ENCODE measurements at places on chromosomes 5 and 9. TPM values are rescaled to one million over a fixed set of nuclear protein-coding genes. Genes with fewer than 3 reads are reported as not detected.
A peak's percentile ranks its signal among the peaks of the same experiment; 100 is the strongest.

DNA sequence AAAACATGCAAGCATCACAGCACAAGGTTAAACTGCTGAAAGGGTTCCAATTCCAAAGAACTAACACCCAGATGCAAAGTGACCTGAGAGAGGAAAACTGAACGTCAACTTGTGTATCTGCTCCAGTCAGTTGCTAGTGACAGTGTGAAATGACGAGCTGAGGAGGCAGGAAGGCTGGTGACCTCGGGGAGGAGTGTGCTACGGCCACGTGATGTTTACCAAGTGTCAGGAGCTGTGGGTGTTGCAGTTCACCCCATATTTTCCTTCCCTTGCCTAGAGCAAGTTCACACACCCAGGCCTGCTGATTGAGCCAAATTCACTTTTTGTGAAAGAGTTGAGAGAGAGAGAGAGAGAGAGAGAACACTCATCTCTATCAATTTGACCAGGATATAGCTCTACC is 231.6 kb upstream of the ANKH start:
- DNase-seq, result no peak

Gene ADCY2
- total RNA-seq, result 18.4 TPM

DNA sequence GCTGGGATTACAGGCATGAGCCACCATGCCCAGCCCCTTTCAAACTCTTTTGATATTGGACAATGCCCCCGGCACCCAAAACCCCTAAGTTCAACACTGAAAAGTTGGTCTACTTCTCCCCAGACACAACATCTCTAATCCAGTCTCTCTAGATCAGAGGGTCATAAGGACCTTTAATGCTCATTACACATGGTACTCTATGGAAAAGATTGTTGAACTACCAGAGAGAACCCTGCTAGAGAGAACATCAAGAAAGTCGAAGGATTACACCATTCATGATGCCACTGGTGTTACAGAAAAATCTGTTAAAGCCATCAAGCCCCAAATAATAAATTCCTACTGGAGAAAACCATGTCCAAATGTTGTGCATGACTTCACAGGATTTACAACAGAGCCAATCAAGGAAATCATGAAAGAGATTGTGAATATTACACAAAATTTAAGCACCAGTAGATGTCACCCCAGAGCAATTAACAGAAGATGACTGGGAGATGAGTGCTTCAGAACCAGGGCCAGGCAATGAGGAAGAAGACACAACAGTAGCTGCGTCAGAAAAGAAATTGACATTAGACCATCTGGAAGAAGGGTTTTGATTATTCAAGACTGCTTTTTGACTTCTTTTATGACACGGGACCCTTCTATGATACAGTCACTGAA is 28.3 kb upstream of the NIPAL4 start:
- no peak for DNase-seq

DNA sequence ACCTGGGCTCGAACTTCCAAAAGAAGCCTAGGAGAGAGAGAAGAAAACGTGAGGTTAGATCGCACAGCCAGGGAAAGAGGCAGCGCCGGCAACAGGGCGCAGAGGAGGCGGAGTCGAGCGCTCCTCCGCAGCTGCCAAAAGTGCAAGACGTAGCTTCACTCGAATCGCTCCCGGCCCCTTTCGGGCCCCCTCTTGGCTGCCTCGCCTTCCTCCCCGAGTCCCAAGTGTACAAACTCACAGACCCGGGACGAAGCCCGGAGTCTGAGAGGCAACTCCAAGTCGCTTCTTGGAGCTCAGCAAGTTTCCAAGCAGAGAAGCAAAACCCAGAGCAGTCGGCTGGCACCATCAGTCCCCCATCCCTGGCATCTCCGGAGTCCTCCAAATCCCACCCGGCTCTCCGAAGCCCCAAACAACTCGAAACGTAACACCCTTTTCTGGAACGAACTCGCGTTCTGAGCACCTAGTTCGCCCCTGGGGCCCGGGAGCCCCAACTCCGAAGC is 1.2 kb downstream of the MIER3 start:
- DNase-seq, result peak; percentile 91

DNA sequence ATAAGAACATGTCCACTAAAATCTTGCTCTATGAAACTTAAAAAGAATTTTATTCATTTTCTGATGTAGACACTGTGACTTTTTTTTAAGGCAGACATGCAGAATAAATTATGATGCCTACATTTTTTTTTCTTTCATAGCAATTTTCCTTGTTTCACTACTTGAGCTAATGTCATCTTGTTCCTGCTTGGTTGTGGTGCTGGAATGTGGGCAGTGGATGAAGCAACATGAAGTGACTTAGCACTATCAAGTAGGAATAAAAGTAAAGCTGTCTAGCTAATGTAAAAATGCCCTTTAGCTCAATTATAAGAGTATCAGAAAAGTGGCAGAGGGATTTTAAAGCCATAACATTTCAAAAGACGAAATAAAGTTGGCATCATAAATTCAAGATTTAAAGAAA is 191.0 kb downstream of the ADAMTS6 start:
- no peak for DNase-seq

Gene DOCK2
- total RNA-seq, result 18.2 TPM

Gene ISOC1
- total RNA-seq, result 25.0 TPM

DNA sequence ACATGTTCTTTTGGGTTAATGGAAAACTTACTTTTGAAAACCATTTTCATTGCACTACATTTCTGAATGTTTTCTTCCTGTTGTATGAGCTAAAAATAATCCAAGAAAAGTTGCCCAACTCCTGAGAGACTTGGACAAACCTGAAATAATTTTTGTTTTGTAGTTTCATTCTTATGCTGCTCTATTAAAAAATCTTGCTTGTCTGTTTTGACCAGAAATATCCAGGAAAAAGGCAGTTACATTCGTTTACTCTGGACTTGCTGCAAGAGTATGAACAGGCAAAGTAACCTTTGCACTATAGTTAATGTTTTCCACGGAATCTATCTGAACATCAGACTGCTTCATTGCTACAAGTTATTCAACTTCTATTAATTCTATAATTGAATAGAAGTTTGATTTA is 200.1 kb upstream of the DAB2 start:
- DNase-seq, result no peak

DNA sequence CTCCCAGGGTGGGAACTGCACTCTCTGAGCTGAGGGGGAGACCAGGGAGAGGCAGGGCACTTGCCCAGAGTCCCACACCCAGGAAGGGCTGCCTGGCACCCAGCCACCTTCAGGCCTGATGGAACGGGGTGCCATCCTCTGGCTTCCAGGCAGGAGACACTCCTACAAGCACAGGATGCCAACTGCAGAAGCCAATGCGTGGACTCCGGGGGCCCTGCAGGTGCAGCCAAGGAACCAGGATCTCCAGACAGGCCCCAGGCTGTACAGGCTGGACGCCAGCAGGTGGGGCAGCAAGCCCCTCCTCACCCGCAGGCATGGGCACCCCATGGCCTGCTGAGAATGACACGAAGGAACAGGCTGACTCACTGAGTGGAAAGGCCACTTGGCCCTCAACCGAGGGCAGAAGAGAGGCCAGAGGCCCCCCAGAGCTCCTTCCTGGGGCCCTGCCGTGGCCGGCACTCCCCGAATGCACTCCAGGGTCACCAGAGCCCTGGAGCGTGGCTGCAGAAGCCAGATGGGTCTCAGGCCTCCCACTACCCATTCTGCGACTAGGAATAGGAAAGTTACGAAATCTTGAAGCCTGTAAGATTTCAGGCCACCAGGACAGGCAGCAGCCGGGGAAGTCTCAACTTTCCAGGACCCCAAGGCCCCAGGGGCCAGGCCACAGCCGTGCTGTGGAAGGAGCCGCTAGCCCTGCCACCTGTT is 15.7 kb downstream of the NACC2 start:
- no peak for DNase-seq

- DNase-seq, result no peak
These were observed 6.7 kb downstream of the BRD3 start for GRCh38 chr9:134061019-134061687.

DNA sequence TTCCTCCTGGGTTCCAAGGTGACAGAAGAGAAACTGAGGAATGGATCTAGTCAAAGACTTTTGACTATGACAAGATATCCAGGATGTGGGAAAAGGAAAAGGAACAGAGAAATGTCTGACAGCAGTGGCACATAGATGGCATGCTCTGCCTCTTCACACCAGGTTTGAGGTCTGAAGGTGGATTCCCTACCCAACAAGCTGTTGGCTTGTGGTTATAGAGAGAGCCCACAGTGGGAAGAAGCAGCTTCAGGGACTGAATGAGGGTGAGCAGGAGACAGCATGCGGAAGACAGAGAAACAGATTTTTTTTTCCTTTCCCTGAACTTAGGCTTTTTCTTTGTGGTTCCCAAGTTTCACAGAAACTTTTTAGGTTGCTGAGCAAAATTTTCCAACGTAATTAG is 20.6 kb downstream of the IFNW1 start:
- DNase-seq, result no peak

DNA sequence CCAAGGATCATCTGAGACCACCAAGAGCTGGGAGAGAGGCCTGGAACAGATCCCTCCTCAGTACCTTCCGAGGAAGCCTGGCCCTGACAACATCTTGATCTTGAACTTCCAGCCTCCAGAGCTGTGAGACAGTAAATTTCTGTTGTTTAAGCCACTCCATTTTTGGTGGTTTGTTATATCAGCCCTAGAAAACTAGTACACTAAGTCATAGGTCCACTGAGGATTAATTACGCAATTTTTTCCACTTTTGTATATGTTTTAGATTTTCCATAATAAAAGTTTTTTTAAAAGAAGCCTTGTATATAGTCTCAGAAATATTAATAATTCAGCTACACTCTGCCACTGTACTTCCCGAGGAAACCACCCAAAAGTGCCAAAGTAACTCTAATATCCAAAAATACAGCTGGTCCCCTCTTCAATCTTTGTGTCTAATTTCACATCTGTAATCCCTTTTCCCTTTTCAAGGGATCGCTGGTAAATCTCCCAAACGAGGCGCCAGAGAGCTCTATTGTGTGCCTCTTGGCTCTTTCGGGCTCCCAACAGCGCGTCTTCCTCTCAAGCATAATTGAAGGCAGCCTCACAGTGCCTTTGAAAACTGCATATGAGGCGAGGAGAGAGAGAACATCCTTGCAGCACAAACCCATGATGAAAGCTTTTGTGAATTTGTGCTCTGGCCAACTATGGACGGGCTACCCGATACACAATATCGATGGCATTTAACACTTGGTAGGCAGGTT is 32.7 kb downstream of the PRUNE2 start:
- no peak for DNase-seq

DNA sequence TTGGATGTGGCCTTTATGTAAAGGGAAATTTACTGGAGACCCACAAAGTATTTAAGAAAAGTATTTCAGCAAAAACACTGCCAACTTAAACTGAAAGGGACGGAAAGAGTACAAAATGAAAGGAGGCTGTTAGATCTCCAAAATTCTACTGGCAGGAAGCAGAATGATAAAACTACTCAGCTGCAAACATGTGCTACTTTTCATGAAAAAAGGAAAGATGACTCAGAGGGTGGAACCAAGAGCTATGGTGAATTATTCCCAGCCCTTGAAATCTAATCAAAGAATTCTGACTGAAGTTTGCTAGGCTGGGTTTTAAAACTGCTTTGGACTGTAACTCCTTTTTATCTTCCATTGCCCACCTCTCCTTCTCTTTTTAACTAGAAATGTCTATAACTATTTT is 58.6 kb upstream of the ZBED3 start:
- DNase-seq, result no peak

Gene LTC4S
- total RNA-seq, result 10.6 TPM

Gene SLC6A18
- not detected for total RNA-seq

DNA sequence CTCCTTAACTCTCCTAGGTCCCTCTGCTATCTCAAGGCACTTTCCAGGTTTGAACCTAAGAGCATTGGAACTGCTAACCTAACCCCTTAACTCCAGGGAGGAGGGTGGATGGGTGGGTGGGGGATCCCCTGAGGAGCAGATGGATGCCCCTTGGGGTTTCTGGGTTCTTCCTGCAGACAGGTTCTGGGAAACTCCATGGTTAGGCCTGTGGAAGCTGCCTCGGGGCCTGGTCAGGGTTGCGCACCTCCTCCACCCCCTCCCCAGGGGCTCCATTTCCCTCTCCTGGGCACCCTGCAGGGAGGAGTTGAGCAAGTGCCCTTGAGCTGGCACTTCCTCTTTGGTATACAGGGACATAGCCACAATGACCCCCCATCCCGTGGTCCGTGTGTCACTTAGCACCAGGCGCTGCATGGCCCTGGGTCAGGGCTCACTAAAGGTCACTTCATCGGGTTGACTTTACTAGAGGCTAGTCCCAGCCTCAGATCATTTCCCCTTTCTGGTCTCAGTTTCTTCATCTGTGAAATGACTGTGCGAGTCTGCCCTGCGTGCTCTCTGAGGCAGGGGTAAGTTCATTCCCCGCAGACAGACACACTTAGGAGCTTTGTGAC is 16.0 kb downstream of the CXXC5 start:
- no peak for DNase-seq

Gene FRMPD1
- total RNA-seq, result 0.98 TPM

DNA sequence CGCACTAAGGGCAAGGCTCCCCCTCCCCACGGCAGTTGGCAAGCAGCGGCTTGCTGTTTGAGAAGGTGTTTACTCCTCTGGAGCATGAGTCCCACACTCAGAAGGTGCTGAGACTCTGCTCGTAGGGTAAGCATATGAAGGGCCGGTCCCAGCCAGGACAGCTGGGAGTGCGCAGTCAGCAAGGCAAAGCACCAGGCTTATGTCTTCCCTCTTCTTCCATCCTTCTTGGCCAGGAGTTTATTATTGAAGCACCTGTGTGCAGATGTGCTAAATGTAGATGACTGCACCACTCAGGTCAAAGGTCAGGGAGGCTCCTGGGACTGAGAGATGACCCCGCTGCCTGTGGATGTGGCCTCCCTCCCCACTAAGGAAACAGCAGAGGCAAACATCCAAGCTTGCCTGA is 27.0 kb upstream of the CDKN2AIPNL start:
- no peak for DNase-seq

Gene MSMP
- not detected for total RNA-seq

GRCh38 chr5:68748101-68748500 is 345.7 kb upstream of the SLC30A5 start:
- no peak for DNase-seq

GRCh38 chr9:130042885-130043653 is at the start of gene FNBP1:
FNBP1 (minus strand) TSS chr9:130043189; CDS start chr9:130042975, 214 bp downstream.
- DNase-seq, result no peak

DNA sequence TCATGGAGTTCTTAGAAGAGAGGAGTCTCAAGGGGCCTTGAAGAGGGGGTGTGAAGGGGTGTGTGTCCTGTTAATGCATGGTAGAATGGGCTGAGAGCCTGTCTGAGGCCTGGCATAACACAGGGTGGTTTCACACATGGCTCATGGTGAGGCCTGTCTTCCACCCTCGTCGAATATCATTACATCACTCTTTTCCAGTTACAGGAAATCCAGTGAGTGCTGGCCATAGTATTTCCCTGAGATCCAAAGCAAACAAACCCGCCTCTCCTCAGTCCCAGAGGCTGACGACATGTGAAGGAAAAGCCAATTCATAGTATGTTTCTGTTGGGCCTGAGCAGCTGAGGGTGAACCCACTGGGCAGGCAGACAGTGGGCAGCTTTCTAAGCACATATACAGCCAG is 159.4 kb upstream of the NR3C1 start:
- DNase-seq, result no peak

GRCh38 chr5:140595538-140596300 is 31.1 kb downstream of the SLC35A4 start:
- DNase-seq, result no peak

Gene IL3
- not detected for total RNA-seq
